LHCN-M2 (cell line): ENCODE measurements at places on chromosomes 16 and 17. TPM values are rescaled to one million over a fixed set of nuclear protein-coding genes. Genes with fewer than 3 reads are reported as not detected.

GRCh38 chr17:17679748-17680147 is 1.5 kb upstream of the RAI1 start:
- DNase-seq: no peak

ACSM2A gene
- total RNA-seq: not detected in 2 replicates

- no peak for DNase-seq
These were observed 39.0 kb downstream of the EMP2 start for GRCh38 chr16:10541366-10541765.

DNA sequence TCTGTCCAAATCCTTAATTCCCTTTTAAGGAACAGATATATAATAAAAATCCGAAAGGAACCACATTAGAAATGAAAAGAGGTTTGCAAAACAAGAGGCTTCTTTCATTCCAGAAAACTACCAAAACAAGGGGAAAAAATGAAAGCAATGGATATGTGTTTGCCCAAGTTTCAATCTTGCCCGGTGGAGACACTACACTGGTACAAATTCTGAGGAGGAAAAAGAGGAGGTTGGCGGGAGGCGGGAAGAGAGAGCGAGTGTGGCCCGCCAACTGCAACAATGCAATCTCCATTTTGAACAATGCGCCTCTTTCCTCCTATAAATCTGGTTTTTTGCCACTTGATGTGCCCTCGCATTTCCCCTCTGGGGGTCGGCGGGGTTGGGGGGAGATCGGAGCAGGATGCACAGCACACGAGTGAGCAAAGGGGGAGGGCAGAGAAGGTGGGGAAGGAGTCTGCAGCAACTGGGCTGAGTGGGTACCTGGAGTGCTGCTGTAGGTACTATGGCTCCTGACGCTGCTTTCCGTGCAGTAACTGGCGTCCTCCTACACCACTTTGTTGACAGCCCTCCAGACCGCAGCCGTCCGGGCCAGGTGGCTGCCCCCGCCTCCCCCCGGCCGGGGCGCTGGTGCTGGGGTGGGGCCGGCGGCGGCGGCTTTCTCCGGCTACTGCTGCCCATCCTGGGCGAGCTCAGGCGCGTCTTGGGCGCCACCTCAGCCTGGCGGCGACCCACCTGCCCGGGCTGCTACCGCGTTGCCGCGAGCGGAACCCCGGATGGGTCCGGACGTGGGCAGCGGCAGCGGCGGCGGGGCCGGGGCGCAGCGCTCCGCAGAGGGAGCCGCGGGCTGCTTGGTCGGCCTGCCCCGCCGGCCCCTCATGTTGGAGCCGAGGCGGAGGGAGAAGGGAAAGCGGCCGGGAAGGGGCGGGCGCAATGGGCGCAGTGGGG is 93.8 kb upstream of the PLEKHM1 start:
- DNase-seq: peak; percentile 67

DNA sequence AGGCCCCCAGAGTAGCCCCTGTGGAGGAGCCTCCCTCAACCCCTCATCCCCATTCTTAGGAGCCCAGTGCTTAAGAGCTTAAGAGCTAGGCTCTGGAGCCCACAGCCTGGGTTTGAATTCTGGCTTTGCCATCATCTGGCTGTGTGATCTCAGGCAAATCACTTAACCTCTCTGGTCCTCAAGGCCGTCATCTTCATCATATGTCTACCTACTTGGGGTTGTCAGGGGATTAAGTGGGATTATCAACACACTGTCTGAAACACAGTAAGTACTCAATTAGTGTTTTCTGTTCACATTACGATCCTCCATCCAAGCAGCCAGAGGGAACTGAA is 4.8 kb downstream of the SREBF1 start:
- no peak for DNase-seq

GRCh38 chr17:11627301-11627940 is 29.2 kb downstream of the DNAH9 start:
- no peak for DNase-seq

- peak; percentile 85 for DNase-seq
These were observed 6.1 kb upstream of the RNF157 start for GRCh38 chr17:76246080-76247066.

DNA sequence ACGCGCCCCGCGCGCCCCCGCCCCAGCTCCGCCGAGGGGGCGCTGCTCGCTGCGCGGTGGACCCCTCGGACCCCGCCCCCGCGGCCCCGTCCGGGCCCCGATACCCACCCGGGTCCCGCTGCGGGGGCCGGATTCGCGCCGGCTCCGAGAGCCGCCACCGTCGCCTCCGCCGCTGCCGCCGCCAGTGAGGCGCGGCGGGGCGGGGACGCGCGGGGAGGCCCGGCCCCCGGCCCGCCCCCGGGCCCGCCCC is at the start of gene TBC1D16:
Gene TBC1D16 (minus strand): TSS at position 186 of the 250 bp plus-strand sequence. CDS start 22,325 bp downstream, outside the sequence.
- DNase-seq: no peak

RPL19 gene
- total RNA-seq: 2,020 and 2,409 TPM in 2 replicates

- no peak for DNase-seq
These were observed 41.3 kb upstream of the SLC38A10 start for GRCh38 chr17:81336296-81336929.

DNA sequence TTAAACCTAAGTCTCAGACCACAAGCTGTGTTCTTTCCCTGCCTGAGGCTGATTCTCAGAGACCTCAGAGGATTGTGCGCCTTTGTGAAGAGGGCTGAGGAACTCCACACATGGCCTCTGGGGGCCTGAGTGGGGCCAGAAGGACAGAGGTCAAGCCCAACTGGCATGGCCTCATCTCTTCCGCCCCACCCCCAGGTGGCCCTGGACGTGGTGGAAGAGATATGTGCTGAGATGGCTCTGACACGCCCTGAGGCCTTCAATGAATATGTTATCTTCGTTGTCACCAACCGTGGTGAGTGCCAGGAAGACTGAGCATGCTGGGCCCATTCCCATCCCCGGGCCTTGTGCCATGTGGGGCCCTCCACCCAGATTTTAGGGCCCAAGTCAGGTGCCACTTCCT is 20.1 kb upstream of the ALKBH5 start:
- no peak for DNase-seq

DNA sequence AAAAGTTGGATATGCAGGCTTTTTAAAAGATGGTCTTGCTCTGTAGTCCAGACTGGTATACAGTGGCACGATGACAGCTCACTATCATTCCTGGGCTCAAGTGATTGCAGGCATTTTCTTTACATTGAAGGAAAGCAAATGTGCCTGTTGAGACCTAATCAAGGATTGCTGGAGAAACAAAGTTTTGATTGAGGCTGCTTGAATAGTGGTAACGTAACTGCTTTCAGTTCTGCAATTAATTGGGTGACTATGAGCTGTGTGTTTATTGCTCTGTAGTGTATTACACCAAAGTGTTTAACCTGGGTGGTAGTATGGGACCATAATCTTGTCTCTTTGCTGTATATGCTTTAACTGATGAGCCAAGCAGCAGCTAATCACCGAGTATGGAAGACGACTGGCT is 2.3 kb downstream of the UBB start:
- DNase-seq: no peak

- DNase-seq: no peak
These were observed 3.8 kb upstream of the ACTG1 start for GRCh38 chr17:81516439-81516838.

- no peak for DNase-seq
These were observed 4.6 kb downstream of the CMIP start for GRCh38 chr16:81449241-81449640.

DNA sequence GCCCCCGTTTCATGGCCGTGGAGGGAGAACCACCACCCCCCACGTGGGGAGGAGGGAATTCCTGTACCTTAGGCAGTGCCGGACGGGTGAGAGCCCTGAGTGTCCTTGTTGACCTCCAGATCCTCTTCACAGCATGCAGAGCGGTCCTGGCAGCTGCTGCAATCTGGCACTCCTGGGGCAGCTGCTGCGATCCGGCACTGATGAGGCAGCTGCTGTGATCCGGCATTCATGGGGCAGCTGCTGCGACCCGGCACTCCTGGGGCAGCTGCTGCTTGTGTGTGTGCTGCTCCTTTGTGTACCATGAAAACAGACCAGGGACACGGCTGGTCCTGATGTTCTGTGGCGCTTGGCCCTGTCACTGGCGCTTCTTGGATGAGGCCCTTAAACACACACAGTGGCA is 12.8 kb downstream of the ZNF778 start:
- DNase-seq: peak; percentile 94

HS3ST3A1 gene
- total RNA-seq: 10.4 and 19.8 TPM in 2 replicates

DNA sequence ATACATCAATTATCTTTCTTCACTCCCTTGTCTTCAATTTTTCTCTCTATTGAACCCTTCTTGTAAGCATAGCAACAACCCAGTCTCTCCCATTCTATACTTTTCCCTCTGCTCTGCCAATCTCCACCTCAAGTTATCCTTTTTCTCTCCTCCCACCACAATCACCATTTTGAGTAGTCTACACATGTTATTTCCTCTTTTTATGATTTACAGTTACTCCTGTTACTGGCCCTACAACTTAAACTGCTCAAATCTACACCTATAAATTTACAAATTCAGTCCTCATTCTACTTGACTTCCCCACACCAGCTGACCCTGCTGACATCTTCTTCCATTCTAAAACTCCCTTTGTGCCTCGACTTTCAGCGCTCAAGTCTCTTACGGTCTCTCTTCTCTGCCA is 84.6 kb downstream of the SPAG9 start:
- DNase-seq: no peak

GRCh38 chr17:77353684-77354419 is 213.1 kb downstream of the SEC14L1 start:
- no peak for DNase-seq

EFNB3 gene
- total RNA-seq: 0.75 and 0.90 TPM in 2 replicates

GRCh38 chr16:29742683-29743275 is 3.0 kb downstream of the C16orf54 start:
- no peak for DNase-seq

DNA sequence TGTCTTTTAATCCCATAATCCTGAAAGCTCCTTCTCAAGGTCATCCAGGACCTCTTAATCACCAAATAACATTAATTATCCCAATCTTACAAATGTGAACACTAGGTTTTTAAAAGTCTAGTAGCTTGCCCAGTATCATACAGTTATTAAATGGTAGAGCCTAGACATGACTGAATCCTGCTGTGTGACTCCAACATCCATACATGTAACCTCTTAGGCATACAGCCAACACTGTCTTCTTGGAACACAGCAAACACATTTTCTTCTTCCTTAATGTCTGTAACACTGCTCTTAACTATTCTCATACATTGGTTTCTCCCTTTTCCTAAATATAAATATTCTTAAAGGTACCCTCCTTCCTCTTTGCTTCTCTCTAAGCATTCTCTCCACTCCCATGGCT is 13.7 kb downstream of the BRIP1 start:
- no peak for DNase-seq
